Activated naive CD8-positive, alpha-beta T cell treated with anti-CD3 and anti-CD28 coated beads for 36 hours (primary cell): ENCODE measurements at places on chromosomes 3 and 15. TPM values are rescaled to one million over a fixed set of nuclear protein-coding genes. Genes with fewer than 3 reads are reported as not detected.

- no peak for DNase-seq
Measured at GRCh38 chr3:41173926-41174885, 25.1 kb upstream of the CTNNB1 start.

DNA sequence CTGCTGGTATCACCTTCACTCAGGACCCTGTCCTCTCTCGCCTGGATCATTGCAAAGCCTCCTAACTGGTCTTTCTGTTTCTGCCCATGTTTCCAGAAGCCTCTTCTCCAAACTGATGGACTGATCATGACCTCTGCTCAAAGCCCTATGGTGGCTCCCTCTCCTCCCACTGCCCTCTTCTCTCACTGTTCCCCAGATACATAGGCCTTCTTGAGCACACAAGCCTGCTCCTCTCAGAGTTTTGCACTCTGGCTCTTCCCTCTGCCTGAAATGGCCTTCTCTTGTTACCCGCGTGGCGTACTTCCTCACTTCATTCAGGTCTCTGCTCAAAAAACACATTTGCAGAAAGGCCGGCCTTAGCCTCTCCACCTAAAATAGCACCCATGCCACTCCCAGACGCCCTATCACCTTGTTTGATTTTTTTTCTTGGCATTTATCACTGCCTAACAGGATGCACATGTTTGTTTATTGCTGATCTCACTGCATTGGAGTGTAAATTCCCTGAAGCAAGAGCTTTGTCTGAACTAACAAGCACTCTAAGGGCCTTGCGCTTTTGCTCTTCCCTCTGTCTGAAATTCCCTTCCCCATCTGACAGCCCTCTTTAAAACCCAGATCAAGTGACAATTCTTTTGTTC lies 1.4 kb upstream of the ETFA start:
- DNase-seq, result no peak

TUSC7 gene
- total RNA-seq, result not detected

GRCh38 chr3:44125882-44126281 lies 115.8 kb upstream of the TOPAZ1 start:
- DNase-seq, result no peak

FEZF2 gene
- not detected for total RNA-seq

DNA sequence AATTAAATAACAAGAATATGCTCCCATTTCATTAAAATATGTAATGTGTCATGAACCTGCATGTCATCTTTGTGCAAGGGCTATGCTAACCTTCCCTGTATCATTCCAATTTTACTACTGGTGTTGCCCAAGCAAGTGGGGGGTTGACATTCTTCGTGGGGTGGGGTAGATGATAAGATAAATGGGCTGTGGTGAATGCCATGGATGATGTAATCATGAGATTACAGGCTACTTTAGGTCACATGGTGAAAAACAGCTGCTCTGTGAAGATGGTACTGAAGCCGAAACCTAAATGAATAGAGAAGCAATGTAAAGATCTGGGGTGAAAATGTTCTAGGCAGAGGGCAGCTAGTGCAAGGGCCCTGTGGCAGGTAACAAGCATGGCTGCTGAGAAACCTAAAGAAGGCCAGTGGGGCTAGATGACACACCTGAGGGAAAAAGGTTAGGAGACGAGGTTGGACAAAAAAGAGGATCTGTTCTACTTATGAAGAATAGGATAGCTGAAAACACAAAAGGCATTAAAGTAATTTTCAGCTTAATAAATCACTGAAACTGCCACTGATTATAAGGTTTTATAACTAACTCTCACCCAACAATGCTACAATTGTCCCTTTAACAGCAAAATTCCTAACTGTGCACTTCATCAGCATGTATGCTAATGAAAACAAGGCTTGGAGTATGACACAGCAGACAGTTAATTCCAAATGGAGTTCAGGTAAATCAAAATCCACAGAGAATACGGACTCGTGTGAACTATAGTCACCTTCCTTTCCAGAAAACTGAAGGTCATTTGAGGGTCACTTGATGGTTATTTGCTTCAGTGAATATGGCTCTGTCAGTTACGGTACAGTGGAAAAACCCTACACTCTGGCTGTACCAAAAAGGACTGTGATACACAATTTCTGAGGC lies 35.0 kb downstream of the MTMR10 start:
- DNase-seq, result no peak

DNA sequence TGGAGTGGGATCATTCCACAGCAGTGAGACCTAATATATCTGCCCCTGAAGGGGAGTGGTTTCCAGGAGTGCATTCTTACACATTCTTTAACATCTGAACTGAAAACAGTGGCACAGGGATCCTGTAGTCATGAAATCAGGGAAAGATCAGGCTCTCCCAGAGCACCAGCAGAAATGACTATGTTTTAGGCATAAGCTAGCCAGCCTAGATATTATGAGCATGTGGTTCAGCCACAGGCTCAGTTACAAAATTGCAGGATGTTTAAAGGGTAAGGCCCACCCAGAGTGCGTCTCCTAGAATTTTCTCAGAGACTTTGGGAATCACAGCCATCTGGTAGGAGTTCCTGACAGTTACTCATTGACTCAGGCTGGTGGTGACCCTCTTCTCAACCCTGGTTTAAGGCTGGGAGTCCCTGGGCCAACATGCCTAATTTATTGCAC lies 20.9 kb downstream of the FSTL1 start:
- DNase-seq, result no peak

ANKUB1 gene
- not detected for total RNA-seq

GPR171 gene
- 134 TPM for total RNA-seq

UROC1 gene
- total RNA-seq, result not detected

PRTG gene
- total RNA-seq, result not detected

- DNase-seq, result no peak
Measured at GRCh38 chr3:152550284-152550683, 281.6 kb downstream of the MBNL1 start.

- no peak for DNase-seq
Measured at GRCh38 chr3:17076940-17077605, 192.3 kb downstream of the PLCL2 start.

C3orf18 gene
- 15.9 TPM for total RNA-seq
